ENCODE measurements at places on chromosomes 11 and 22.

DNA sequence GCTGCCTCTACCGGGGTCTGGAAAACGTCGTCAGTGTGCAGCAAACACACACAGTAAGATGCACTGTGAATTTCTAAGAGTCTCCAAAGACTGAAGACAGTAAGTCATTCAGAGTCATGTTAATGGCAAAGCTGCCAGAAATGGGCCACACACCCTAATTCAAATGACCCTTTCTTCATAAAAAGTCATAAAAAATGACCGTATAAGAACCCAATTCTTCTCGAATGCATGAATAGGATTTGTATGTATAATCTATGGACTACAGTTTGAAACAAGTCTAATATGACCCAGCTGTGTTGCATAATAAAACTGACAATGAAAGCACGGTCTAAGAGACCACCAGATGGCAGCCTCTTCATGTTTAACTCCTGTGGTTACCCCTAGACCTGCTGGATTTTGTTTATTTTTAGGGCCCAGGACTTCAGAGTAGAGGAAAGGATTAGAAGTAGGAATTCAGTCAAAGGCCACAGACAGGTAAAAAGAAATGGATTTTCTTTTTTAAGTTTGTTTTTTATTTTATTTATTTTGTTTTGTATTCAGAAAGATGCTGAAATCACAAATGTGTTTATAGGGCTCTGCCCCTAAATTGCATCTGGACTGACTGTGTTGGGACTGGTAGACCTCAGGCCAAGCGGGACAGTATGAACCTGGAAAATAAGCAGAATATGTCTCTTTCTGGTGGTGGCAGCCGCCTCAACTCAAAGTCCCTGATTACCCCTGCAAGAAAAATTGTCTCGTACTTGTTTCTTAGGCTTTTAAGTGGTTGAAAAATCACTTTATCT, 32.1 kb upstream of the SLC5A12 start:
- peak; percentile 39 for DNase-seq

GRCh38 chr11:8613036-8613435, 19.0 kb upstream of the STK33 start:
- DNase-seq = no peak

GRCh38 chr11:118304568-118305248, at the start of gene CD3E:
CD3E (plus strand) TSS chr11:118304730; CDS start chr11:118304953, 223 bp downstream.
- no peak for DNase-seq

GRCh38 chr22:38921120-38921519, 36.3 kb upstream of the APOBEC3A start:
- no peak for DNase-seq

- DNase-seq = no peak
Observed at GRCh38 chr11:774873-775592, 2.3 kb downstream of the GATD1 start.
